ENCODE measurements at places on chromosomes 1 and 21. TPM values are rescaled to one million over a fixed set of nuclear protein-coding genes. Genes with fewer than 3 reads are reported as not detected.
A peak's percentile ranks its signal among the peaks of the same experiment; 100 is the strongest.

L1TD1 gene
- total RNA-seq, result under 0.01 TPM

PLA2G5 gene
- total RNA-seq, result 0.36 TPM

CELA2B gene
- not detected for total RNA-seq

ACTN2 gene
- total RNA-seq, result 0.18 TPM

DNA sequence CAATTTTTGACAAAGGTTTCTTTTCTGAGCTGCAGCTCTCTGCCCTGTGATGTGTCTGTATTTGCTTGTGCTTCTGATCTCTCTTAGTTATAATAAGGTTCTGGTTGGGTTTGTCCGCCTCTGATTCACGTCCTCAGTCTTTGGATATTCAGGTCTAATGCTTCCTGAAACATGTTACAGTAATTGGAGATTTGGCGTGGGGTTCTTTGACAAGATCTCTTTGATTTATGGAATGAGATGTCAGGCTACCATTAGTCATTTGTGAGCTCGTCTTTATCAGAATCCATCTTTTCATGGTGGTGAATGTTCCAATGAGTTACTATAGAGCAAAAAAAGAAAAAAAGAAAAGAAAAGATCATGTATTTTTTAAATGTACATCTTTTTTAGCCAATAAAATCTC is 62.5 kb downstream of the BACE2 start:
- DNase-seq, result no peak

- DNase-seq, result no peak
These were observed 68.5 kb downstream of the RUNX1 start for GRCh38 chr21:34980423-34981115.

DNA sequence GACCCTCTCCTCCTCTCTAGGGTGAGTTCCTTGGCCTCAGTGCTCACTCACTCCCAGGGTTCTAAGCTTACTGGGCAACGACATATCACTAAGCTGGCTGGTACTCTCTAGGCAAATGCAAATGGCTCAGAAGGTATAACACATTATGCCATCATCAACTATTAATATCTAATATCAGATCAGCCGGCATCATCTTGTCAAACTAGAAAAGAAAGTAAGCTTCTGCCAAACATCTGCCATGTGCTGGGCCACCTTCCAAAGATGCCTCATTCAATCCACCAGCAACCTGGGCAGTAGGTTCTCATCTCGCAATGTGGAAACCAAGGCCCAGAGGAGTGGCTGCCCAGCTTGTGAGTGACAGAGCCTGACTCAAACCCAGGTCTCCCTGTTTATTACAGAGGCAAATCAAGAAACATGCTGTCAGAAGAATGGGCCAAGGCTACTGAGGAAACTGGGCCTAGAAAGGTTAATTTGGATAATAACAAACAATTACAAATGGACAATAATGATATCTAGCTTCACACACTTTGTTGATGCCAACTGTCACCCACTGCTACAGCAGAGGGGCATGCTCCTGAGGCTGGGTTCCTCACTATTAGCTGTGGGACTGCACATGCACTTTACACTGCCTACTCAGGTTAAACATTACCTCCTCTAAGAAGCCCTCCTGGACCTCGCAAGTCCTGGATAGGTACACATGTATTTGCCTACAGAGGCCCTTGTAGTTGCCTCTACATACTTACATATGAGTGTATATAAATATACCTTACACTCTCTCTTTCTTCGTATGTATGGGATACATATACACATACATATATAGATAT is 183.3 kb upstream of the JUN start:
- DNase-seq, result no peak

GRCh38 chr1:37449936-37450335 is 24.4 kb upstream of the ZC3H12A start:
- DNase-seq, result no peak

GRCh38 chr1:87652176-87652575 is 323.5 kb downstream of the LMO4 start:
- DNase-seq, result no peak

- DNase-seq, result peak; percentile 85
These were observed 38.2 kb downstream of the H3-3A start for GRCh38 chr1:226100436-226101391.

Data from fibroblast of the aortic adventitia (primary cell).